Liver (tissue), 10 donors: ENCODE measurements at places on chromosomes 2 and 18.

GRCh38 chr2:42860319-42861094 lies 68.1 kb upstream of the HAAO start:
- H3K4me1 ChIP-seq, result no peaks in the 10 kb centered on the region
- DNase-seq, result no peak
- H3K27ac ChIP-seq, result no peak overlapping the region
- H3K4me3 ChIP-seq, result no peak overlapping the region

DNA sequence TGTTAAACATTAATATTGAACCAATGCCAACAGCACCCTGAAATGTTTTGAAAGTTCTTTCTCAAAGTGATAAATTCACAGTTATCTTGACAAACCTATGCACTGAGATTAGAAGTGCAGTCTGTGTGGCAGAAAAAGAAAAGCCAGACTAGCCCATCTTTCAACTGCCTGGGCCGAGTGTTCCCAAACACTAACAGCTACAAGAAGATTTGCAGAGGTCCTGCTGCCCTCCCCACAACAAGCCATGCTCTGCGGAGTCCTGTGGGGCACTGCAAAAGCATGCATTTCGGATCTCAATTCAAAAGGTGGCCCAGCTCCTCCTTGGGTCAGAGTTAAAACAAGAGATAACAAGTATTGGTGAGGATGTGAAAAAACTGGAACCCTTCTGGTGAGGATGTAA lies 208.4 kb upstream of the TMEM200C start:
- no peak for DNase-seq
- H3K27ac ChIP-seq, result no peak overlapping the region
- no peaks in the 10 kb centered on the region for H3K4me1 ChIP-seq
- H3K36me3 ChIP-seq, result no peaks in the 10 kb centered on the region

DNA sequence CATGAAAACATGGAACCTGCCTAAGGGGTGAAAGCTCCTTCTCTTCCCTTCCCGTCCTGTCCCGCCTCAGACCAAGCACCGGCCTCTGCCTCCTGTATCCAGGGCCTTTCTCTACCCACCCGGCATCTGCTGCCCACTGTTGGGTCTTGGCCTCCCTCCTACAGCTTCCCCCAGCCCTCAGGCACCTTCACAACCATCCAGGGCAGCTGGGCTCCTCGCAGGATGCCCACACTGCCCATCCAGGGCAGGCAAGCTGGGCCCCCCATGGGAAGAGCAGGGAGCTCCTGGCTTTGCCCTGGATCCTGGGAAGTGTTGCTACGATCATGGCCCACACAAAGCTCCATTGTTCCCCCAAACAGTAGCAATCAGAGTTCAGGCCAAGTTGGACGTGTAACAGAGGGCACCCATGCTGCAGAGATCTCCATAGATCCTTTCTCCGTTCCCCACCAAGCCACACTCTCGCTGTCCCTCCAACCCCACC lies 206.6 kb downstream of the NDUFA10 start:
- no peak overlapping the region for H3K4me3 ChIP-seq
- H3K27ac ChIP-seq, result no peak overlapping the region
- no peaks in the 10 kb centered on the region for H3K36me3 ChIP-seq
- no peaks in the 10 kb centered on the region for H3K4me1 ChIP-seq
- peak; percentile 17 for DNase-seq

DNA sequence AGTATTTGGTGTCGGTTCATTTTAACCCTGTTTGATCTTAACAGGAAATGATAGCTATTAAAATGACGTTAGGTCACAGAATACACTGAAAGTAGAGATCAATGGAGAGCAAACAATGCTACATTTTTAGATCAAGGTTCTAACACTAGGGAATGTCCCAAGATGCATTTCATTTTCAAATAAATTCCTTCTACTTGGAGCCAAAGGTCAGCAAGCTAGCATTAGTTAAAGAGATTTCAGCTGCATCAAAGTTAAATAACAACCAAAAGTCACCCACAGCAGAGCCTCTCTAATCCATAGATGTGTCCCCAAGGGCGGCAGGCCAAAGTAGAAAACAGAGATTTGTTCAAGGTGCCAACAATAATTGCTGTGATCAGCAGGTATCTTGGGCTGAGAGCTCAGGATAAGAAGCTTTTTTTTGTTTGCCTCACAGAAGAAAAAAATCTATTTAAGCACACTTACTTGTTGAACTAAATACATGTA lies 1233.6 kb upstream of the TMEFF2 start:
- H3K27ac ChIP-seq, result no peak overlapping the region
- no peaks in the 10 kb centered on the region for H3K36me3 ChIP-seq
- peaks cover 4% of the 10 kb centered on the region for H3K4me1 ChIP-seq

DNA sequence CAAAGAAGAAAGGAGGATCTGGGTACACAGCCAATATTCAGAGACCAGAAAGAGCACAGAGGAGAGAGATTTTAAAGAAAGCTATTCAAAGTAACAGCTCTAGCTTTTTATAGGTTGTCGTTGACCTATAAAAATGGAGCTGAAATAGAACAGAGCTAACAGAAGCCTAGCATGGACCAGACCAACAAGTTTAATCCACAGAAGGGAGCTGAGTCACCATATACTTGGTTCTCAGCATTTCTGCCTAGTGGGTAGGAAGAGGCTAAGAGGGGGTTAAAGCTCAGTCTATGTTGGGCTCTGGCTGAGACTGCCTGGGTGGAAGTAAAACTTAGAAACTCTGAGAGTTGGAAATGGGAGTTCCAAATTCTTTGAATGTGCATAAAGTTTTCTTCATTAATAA lies 678.0 kb upstream of the CDH2 start:
- no peak overlapping the region for H3K27ac ChIP-seq
- DNase-seq, result no peak
- no peaks in the 10 kb centered on the region for H3K4me1 ChIP-seq

DNA sequence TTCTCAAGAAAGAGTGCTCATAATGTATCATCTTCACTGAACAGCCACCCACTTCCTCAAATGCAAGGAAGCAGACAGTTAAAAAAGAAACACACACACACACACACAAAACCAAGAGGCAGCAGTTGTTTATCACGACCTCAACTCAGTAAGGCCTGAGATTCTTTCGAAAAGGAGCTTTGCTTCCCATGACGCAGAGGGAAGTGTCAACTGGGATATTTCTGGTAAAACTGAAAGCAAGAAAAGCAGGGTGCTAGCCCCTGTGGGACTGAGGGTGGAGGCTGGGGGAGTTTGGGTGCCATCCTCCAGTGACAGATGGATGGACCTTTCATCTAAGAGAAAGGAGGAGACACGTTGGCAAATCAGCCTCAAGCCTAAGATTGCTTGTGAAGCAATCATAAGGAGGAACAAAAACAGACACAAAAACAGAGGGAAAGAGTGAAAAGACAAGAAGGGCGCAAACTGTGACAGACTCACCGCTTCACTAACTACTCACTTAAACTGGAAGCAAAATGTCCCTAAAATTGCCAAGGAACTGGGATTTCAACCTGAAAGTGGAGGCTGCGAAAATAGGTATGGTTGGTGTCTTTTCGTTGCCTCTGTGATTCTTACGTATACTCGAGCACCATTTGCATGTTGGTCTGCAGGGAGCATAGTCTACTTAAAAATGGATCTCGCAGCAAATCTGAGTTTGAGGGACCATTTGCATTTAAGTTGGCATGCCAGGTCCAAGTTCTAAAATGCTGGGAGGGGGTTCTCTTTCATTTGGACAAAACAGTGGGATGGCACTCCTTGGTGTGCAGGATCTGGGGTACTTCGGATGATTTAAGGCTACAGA lies at the start of gene ARHGAP25:
TSS of gene ARHGAP25 (plus strand) at position 124 of the 838 bp plus-strand sequence. CDS start at position 513, 389 bp downstream.
- H3K27me3 ChIP-seq, result no peaks in the 10 kb centered on the region
- DNase-seq, result no peak
- no peaks in the 10 kb centered on the region for H3K4me1 ChIP-seq
- peak within 1 kb of the TSS; percentile 39 for H3K27ac ChIP-seq

- H3K27ac ChIP-seq, result no peak overlapping the region
- H3K36me3 ChIP-seq, result no peaks in the 10 kb centered on the region
- H3K27me3 ChIP-seq, result no peaks in the 10 kb centered on the region
Observed at GRCh38 chr2:165811592-165812370, 17.7 kb upstream of the GALNT3 start.

DNA sequence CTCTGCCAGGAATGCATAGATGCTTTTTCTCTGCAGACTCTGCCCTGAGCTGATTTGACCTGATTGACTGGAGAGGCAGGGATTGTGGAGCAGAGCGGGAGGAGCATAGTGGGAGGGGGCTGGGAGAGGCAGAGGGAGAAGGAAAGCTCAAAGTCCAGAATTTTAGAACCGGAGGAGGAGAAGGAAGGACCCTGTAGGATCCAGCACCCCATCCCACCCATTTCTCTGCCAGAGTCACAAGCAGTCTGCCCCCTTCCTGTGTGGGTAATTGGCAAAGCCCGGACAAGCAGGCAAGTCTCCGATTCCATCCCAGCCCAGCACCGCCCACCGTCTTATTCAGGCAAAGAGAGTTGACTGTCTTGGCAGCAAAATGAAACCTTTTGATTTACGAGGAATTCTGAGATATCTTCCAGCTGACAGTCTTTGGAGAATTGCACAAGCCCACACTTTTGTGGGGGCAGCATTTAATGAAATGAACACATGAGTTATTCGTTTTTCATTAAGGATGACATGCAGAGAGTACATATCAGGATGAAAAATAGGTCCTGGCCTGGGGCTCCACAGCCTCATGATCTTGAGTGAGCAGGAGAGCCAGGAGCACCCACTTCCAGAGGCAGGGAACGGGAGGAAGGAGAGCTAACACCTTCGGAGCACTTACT lies 103.1 kb downstream of the MCFD2 start:
- H3K36me3 ChIP-seq, result no peaks in the 10 kb centered on the region
- no peaks in the 10 kb centered on the region for H3K27me3 ChIP-seq
- peak; percentile 30 for DNase-seq
- peak overlapping the region; percentile 61 for H3K27ac ChIP-seq
- H3K4me3 ChIP-seq, result no peak overlapping the region

- H3K36me3 ChIP-seq, result no peaks in the 10 kb centered on the region
- H3K4me3 ChIP-seq, result no peak within 1 kb of the TSS
- no peaks in the 10 kb centered on the region for H3K27me3 ChIP-seq
Observed at GRCh38 chr2:201806442-201807170, at the start of gene CDK15. TSS of gene CDK15 (plus strand) at chr2:201806537. CDS start at chr2:201806665, 128 bp downstream.

DNA sequence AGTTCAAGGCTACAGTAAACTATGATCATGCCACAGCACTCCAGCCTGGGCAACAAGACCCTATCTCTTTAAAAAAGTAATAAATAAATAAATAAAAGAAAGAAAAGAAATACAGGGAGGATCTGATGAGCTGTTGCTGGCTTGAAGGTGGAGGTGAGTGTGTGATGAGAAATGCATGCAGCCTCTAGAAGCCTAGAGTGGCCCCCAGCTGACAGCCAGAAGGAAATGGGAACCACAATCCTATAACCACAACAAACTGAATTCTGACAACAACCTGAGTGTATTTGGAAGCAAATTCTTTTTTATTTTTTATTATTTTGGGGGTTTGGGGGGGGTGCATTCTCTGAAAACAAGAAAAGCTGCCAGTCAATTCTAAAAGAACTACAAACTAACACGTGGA lies 14.6 kb downstream of the NOL10 start:
- no peak overlapping the region for H3K27ac ChIP-seq
- H3K4me1 ChIP-seq, result no peaks in the 10 kb centered on the region
- peaks cover 18% of the 10 kb centered on the region for H3K36me3 ChIP-seq
- H3K4me3 ChIP-seq, result no peak overlapping the region
- no peaks in the 10 kb centered on the region for H3K27me3 ChIP-seq
